T47D (cell line): ENCODE measurements at places on chromosomes 11 and 22.

DNA sequence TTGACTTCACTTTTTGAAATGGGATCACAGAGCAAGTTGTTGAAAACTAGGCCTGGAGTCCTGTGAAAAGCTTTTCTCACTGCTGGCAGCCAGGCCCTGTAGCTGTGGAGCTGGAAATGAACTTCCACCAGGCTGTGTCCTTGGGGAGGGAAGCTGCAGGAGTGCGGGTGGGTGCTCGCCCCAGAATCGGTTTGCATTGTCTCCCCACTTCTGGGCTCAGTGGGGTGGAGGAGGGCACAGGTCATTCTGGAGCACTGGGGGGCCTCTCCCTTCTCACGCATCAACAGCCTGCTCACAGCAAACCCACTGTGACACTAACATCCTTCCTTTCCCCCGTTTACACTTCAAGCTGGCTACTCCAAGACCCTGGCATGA lies 15.2 kb downstream of the GLB1L2 start:
- no peak for DNase-seq

- DNase-seq, result no peak
These were observed 2.0 kb downstream of the PARVB start for GRCh38 chr22:44026066-44026629.

DNA sequence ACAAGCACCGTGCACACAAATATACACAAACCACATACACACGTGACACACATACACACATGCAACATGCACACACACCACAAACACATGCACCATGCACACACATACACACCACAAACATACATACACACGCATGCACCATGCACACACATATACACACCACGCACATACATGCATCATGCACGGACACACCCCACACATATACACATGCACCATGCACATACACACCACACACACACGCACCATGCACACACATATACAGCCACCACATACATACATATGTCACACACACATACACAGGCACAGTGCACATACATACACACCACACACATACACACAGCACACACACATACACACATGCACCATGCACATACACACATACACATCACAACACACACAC lies 12.7 kb upstream of the B4GALNT4 start:
- no peak for DNase-seq

DNA sequence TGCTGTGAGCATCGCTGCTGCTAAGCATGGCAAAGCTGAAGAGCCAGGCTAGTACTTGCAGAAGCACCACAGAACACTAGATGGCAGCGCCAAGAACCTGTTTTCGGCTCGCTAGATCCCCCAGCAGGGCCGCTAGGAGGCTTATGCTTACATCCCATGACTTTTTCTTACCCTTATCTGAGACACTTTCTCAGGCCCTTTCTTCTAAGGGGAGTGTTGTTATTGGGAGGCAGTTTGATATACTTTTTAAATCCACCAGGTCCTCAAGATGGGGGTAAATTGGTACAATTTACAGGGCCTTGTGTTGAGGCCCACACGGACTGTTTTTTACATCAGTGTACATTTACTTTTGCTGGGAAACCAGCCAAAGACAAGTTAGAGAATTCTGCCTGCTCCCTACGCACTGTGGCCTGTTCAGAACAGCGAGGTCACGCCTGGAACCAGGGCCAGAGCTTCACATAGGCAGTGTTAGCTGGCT lies 4.0 kb downstream of the TRIM6 start:
- DNase-seq, result no peak

DNA sequence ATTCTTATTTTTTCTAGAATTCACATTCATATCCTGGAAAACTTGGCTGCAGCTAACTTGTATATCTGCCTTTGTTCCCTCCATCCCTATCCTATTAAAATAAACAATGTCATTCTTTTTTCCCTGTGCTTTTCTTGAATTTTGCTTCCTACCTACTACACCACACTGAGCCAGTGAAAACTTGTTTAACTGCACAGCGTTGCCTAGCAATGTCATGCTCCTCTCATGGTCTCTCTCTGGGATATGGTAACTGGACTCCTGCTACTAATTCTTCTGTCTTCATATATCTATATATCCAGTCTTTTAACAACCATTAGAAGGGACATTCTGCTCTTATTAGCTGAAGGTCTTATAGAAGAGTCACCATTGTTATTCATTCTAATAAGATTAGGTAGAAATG lies 434.4 kb downstream of the METTL15 start:
- DNase-seq, result no peak

- DNase-seq, result no peak
These were observed 164.6 kb downstream of the IGLL1 start for GRCh38 chr22:23415490-23415851.

DNA sequence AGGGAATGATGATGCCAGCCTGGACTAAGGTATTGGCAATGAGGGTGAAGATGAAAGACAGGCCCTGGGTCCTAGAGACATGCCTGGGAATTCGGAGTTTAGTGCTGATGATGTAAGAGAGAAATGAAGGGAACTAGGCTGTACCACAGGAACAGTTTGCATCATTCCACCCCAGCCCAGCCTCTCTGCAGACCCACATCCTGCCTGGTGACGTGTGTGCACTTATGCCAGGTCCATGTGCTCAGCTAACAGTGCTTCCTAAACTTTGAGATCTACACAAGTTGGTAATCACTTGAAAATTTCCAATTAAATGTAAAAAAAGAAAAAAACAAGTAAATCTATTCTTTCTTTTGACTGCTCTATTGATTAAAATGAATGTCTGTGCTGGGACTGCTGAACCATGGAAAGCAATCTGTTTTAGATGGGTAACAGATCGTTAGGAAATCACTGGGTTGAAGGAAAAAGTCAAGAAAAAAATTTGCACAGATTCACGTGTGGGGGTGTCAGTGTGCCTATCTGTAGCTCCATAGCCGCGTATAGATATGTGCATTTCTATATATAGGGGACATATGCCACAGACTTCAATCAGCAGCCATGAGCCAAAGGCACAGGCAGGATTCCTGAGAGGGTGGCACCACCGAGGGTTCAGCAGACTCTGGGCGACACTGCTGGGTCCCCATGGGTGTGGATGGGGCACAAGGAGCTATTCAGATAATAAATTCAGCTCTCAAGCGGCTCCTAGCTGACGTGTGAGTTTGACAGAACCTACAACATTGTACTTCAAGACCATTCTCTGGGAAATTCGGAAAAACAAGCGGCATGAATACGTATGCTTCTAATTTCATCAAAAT lies 131.1 kb upstream of the OPCML start:
- no peak for DNase-seq

GRCh38 chr11:127000291-127000968 lies at the start of gene KIRREL3:
Gene KIRREL3, minus strand, starts transcription at chr11:127000770.
- DNase-seq, result peak; percentile 60

DNA sequence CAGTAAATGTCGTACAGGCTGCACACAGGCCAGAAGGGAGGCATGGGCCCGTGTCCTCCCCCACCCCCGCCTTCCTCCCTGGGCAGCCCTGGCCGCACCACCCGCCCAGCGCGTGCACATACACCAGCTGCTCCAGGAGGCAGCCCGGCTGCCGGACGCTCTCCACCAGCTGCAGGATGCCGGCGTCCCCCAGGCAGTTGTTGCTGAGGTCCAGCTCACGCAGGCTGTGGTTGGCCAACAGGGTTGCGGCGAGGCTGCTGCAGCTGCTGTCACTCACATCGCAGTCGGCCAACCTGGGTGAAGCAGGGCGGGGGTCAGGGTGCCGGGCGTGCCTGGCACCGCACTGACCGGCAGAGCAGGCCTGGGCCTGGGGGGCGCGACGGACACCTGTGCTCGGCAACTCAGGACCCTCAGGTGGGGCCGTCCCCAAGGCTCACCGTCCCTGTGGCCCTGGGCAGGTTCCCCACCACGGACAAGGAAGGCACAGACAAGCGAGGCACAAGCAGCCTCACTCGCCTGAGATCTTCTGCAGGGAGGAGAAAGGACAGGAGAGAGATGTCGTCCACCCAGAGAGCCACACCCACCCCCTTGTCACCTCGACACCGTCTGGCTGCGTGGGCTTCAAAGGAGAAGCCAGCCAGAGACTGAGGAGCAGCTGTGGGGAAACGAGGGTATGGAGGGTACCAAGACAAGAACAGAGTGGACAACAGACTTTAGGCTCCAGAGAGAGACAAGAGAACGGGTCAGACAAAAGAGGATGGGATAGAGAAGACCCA lies 12.1 kb downstream of the RNH1 start:
- no peak for DNase-seq
